ENCODE measurements at places on chromosomes 11 and 22. TPM values are rescaled to one million over a fixed set of nuclear protein-coding genes. Genes with fewer than 3 reads are reported as not detected.

P2RY6 gene
- 0.26 TPM for total RNA-seq

PHETA2 gene
- 11.0 TPM for total RNA-seq

KRTAP5-1 gene
- not detected for total RNA-seq

TEX54 gene
- not detected for total RNA-seq

FAM118B gene
- total RNA-seq: 10.5 TPM

CDK2AP2 gene
- 55.2 TPM for total RNA-seq

C22orf42 gene
- total RNA-seq: not detected

MS4A7 gene
- total RNA-seq: 3.8 TPM

RAB39A gene
- not detected for total RNA-seq

TUBA8 gene
- total RNA-seq: not detected

SCARF2 gene
- 6.9 TPM for total RNA-seq

KRTAP5-9 gene
- total RNA-seq: not detected

FERMT3 gene
- total RNA-seq: 16.9 TPM

SLC22A8 gene
- not detected for total RNA-seq

CSNK2A3 gene
- total RNA-seq: 1.4 TPM

SCN3B gene
- 0.06 TPM for total RNA-seq

DNA sequence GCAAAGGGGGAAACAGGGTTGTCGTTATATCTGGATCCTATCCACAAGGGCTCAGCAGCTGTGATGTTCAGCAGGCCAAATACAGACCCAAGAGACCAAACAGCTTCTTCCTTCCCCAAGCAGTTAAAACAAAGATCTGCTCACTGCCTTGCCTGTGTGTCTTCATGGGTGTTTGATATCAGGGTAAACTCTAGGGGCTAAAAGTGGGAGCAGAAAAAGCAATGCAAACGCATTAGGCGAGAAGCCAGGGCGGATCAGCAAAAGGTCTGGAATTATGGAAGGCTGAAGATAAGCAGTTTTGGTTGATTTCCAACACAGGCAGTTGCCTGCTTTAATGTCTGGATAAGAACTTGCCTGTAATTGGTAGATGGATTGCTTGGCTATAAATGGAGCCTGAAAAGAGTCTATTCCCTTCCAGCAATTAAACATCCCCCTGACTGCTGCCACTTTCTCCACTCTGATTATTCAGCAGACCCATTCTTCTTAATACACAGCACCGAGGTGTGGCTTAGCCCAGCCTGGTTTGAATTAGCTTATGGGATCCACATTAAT lies 126.3 kb downstream of the COMMD9 start:
- DNase-seq: no peak
- no peak overlapping the region for H3K27ac ChIP-seq
- no peak overlapping the region for H3K4me3 ChIP-seq

DNA sequence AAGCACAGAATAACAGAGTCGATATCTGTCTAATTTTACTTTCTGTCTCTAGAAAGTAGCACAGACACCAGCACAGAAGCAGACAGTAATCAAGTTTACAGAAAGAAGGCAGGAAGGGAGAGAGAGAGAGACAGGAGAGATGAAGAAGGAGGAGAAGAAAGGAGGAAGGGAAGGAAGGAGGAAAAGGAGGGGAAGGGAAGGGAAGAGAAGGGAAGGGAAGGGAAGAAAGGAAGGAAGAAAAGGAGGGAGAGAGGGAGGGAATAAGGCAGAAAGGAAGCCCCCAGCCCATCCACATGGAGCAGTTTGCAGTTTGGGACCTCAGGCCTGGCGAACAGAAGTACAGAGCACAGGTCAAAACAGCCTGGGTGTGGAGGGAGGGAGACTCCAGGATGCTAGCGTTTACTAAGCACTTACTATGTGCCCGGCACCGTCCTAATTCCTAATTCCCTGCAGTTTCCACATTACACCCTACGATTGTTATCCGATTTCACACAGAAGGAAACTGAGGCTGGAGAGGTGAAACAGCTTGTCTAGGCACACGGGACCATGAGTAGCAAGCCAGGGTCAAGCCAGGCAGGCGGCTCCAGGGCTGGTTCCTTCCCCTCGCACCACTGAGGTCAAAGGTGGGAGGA lies 46.0 kb upstream of the WNT7B start:
- no peak overlapping the region for H3K27ac ChIP-seq
- H3K27me3 ChIP-seq: no peaks in the 10 kb centered on the region
- no peaks in the 10 kb centered on the region for H3K36me3 ChIP-seq
- no peak for DNase-seq
- H3K4me3 ChIP-seq: no peak overlapping the region

DNA sequence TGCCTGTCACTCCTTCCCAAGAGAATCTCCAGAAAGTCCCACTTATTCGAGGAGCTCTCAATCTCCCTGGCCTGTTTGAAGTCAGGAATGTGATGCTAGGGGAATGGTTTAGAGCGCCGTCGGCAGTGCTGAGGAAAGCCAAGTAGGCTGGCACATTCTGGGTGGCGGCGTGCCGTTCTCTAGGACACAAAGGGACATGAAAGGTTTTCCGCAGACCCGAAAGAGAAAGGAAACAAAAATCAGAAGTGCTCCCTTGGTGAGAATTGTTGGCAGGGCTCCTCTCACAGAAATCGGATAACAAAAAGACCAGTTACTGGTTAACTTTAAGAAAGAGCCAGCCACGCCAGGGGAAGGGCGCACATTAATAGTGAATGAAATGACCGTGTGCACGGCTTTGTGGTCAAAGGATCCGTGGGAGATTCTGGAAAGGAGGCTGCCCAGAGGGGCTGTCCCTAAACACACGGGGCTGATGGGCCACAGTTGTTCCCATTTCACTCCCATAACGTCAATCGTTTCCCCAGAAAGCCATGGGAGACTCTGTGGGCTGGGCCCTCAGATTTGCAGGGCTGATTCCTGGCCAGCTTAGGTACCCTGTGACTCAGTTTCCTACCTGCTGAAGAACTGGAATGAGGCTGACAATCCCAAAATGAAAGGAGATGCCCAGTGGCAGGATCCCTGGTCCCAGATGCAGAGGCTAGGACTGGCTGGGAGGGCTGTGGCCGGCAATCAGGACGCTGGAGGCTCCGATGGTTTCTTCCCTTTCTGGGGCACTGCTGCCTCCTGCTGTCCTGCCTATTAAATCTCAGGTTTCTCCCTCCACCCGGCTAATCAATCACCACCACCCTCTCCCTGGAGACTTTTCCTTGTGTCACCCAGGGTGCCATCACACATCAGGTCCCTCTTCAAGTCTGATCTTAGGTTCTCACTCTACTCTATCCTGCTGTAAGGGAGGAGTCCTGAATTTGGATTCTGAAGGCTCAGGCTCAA lies 82.3 kb downstream of the RCN1 start:
- no peak for DNase-seq
- no peak overlapping the region for H3K4me3 ChIP-seq
- no peaks in the 10 kb centered on the region for H3K4me1 ChIP-seq
- H3K27me3 ChIP-seq: no peaks in the 10 kb centered on the region

- H3K36me3 ChIP-seq: peaks cover 29% of the 10 kb centered on the region
- no peak for DNase-seq
- H3K4me1 ChIP-seq: no peaks in the 10 kb centered on the region
Measured at GRCh38 chr11:76069001-76069400, 137.3 kb downstream of the WNT11 start.

- peaks cover 42% of the 10 kb centered on the region for H3K36me3 ChIP-seq
Measured at GRCh38 chr11:9895006-9895405, 231.1 kb downstream of the SWAP70 start.

DNA sequence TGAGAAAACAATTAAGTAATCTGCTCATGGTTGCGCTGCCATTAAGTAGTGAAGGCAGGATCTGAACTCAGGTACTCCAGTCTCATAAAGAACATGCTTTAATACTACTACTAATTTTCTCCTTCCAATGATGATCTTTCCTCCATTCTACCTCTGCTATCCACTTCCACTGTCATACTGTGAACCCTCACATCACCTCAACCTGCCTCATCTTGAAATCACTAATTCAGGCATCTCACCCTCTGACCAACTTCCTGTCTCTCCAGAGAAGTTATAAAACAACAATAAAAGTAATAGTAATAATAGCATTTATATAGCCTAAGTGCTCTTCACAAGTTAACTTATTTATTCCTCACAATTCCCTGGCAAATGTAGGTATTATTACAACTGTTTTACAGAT lies 57.1 kb upstream of the PSMA1 start:
- no peak overlapping the region for H3K4me3 ChIP-seq
- peaks cover 7% of the 10 kb centered on the region for H3K4me1 ChIP-seq
- DNase-seq: no peak
- no peak overlapping the region for H3K27ac ChIP-seq
- no peaks in the 10 kb centered on the region for H3K36me3 ChIP-seq

DNA sequence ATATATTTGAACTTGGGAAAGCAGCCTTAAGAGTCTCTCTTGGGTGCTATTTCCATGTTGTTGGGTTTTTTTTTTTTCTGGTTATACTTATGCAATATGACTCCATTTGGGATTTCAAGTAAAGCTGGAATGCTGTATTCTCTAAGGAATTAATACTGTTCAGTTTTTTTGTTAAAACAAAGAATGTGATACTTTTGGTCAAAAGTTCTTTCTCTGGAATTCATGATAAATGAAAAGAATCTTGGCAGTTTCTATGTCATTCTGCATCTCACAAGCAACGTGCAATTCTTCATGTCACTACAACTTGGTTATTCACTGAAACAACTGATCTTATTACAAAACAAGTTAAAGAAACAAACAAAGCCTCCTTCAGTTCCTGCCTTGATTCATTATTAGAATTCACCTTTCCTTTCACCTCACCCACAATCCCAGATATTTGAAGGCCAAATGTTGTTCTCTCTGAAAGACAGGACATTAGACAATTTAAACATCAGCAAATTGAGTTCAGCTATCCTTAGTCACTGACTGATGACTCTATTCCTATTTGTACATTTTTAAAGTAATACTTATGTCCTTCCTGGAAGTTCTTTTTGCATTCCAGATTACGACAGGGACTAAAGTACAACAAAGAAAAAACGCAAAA lies 176.2 kb downstream of the SBF2 start:
- no peak overlapping the region for H3K27ac ChIP-seq
- H3K4me1 ChIP-seq: no peaks in the 10 kb centered on the region

- no peak for DNase-seq
- H3K4me1 ChIP-seq: peaks cover 7% of the 10 kb centered on the region
- H3K27ac ChIP-seq: no peak overlapping the region
- H3K36me3 ChIP-seq: no peaks in the 10 kb centered on the region
Measured at GRCh38 chr22:39663751-39664150, 93.2 kb downstream of the CACNA1I start.

DNA sequence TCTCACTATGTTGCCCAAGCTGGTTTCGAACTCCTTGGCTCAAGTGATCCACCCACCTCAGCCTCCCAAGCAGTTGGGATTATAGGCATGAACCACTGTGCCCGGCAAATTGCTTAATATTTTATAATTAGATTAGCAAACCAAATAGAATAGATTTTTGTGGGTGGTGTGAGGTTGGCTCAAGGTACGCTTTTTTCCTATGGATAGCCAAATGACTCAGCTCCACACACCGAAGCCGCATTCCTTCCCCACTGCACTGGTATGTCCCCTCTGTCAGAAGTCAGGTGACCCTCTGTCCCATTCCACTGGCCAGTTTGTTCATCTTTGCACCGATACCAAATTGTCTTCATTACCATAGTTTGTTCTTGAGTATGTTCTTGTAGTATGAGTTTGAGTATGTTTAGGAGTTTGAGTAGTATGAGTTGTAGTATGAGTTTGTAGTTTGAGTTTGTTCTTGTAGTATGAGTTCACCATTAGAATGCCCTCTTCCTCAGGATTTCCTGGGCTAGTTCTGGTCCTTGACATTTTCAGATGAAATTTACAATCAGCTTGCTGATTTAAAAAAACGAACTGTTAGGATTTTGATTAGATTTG lies 19.4 kb downstream of the SUSD2 start:
- peaks cover 20% of the 10 kb centered on the region for H3K4me1 ChIP-seq
- no peak overlapping the region for H3K27ac ChIP-seq
- H3K36me3 ChIP-seq: no peaks in the 10 kb centered on the region
- H3K4me3 ChIP-seq: no peak overlapping the region

DNA sequence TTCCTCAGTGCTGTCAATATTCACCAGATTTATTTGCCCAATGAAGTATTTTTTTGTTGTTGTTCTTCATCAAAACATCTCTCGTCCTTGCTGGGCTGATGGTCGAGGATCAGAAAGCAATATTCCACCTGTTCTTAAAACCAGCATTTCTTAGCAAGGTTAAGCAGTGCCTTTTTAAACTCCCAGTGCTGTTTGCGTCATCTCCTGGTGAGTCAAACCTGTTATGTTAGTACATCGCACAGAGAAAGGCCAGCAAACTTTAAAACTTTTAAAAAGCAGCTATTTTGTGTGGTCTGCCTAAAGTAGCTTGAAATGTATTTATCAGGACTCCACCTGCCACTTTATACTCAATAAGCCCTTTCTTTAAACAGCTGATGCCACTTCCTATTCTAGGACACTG lies 802.0 kb downstream of the KCNA4 start:
- no peak overlapping the region for H3K4me3 ChIP-seq
- no peak overlapping the region for H3K27ac ChIP-seq
- no peaks in the 10 kb centered on the region for H3K27me3 ChIP-seq
- no peaks in the 10 kb centered on the region for H3K4me1 ChIP-seq
- no peaks in the 10 kb centered on the region for H3K36me3 ChIP-seq

GRCh38 chr11:72370201-72370600 lies 64.1 kb downstream of the CLPB start:
- DNase-seq: no peak
- no peak overlapping the region for H3K4me3 ChIP-seq
- no peaks in the 10 kb centered on the region for H3K4me1 ChIP-seq
- no peaks in the 10 kb centered on the region for H3K36me3 ChIP-seq

- H3K36me3 ChIP-seq: no peaks in the 10 kb centered on the region
- H3K4me3 ChIP-seq: no peak overlapping the region
- H3K27ac ChIP-seq: no peak overlapping the region
- H3K4me1 ChIP-seq: no peaks in the 10 kb centered on the region
Measured at GRCh38 chr11:36441610-36442208, 68.4 kb downstream of the TRAF6 start.

- no peaks in the 10 kb centered on the region for H3K36me3 ChIP-seq
- no peak for DNase-seq
- no peaks in the 10 kb centered on the region for H3K4me1 ChIP-seq
- no peak overlapping the region for H3K4me3 ChIP-seq
- no peaks in the 10 kb centered on the region for H3K27me3 ChIP-seq
Measured at GRCh38 chr22:19635644-19636043, 78.7 kb upstream of the SEPTIN5 start.

DNA sequence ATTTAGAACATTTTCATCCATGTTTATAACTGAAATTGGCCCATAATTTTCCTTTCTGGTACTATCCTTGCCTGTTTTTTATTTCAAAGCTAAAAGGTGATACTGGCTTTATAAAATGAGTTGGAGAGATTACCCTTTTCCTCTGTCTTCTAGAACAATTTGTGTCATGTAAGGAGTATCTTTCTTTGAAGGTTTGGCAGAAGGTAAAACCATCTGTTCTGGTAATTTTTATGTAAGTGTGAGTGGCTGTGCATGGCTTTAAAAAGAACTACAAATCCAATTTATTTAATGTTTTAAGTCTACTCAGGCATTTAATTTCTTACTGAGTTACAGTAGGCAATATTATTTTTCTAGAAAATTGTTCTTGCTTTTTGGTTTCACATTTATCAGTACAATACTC lies 7.7 kb upstream of the MRGPRD start:
- no peak for DNase-seq
- no peak overlapping the region for H3K4me3 ChIP-seq
- no peak overlapping the region for H3K27ac ChIP-seq
- no peaks in the 10 kb centered on the region for H3K27me3 ChIP-seq
- H3K36me3 ChIP-seq: no peaks in the 10 kb centered on the region
